ENCODE measurements at places on chromosomes 6 and 20.

DNA sequence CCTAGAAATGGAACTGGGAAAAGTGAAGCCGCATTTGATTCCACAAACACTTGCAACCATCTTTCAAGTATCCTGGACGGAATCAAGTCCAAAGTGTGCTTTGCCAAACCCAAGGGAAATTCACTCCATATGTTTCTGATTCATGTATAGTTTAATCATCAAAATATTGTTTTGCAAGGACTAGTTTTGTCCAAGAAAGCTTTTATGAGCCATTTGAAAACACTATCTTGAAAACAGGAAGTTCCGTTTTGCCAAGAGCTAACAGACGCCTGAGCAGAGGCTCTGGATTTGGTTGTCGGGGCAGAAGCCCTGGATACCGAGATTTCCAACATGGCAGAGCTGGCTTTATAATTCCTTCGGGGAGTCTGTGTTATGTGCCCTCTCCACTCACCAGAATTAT is 251.1 kb downstream of the PHACTR1 start:
- DNase-seq: no peak

DNA sequence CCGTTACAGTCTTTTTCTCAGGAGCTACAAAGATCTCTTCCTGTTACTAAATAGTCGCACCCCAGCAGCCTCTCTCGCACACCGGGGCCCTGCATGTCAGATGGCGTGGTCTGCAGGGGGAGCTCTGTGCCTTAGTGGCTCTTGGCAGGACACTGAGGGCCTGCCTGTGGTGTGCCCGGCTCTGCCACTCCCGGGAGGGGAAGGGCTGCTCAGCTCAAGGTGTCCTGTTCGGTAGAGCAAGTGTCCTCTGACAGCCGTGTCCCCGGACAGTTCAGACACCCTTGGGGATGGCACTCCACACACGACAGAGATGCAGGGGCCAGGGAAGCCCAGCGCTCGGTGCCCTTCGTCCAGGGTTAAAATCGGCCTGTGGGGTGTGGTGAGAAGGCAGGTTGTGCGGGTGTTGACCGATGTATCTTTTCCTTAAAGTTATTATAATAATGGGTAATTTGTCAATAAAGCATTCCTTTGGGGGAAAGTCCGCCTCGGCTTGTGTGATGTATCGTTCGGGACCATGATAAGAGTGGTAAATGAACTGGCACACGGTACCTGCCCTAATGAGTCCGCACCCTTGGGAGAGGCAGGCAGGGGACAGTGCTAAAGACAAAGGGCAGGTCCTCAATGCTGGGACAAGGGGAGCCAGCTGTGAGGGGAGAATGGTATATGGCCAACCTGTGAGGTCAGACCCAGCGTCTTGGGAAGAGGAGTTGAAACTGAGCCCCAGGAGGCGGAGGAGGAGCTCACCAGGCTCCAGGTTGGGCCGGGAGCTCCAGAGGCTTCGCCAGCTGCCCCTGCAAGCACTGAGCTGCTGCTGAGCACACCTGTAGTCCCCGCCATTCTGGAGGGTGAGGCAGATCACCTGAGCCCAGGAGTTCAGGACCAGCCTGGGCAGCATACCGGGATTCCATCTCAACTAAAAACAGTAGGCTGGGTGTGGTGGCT is 3.6 kb upstream of the DNAJC5 start:
- no peak for DNase-seq

GRCh38 chr20:57040466-57040865 is 226.0 kb downstream of the BMP7 start:
- no peak for DNase-seq

GRCh38 chr6:72683797-72684196 is 61.9 kb downstream of the KCNQ5 start:
- no peak for DNase-seq

GRCh38 chr6:5866547-5867051 is 140.1 kb downstream of the NRN1 start:
- peak; percentile 46 for DNase-seq

GRCh38 chr6:104326173-104327001 is 533.3 kb downstream of the HACE1 start:
- DNase-seq: no peak

DNA sequence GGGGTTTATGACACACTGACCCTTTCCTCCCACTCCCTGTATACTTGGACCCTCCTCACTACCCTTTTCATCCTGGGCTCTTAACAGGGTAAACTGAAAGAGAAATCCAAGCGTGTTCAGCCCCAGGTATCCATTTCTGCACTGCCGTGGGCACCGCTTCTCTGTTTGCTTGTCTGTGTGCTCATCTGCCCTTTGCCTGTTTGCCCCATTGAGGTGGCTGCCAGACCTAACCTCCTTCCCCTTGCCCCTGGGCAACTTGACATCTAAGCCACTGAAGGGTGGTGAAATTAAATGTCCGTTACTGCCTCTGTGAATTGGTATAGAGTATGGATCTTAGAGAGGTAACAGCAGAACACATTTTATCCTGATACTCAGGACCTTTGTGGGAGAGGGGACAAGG is 38.7 kb downstream of the ACSS2 start:
- DNase-seq: no peak

GRCh38 chr20:44217342-44218092 is 6.9 kb upstream of the OSER1 start:
- peak; percentile 42 for DNase-seq

DNA sequence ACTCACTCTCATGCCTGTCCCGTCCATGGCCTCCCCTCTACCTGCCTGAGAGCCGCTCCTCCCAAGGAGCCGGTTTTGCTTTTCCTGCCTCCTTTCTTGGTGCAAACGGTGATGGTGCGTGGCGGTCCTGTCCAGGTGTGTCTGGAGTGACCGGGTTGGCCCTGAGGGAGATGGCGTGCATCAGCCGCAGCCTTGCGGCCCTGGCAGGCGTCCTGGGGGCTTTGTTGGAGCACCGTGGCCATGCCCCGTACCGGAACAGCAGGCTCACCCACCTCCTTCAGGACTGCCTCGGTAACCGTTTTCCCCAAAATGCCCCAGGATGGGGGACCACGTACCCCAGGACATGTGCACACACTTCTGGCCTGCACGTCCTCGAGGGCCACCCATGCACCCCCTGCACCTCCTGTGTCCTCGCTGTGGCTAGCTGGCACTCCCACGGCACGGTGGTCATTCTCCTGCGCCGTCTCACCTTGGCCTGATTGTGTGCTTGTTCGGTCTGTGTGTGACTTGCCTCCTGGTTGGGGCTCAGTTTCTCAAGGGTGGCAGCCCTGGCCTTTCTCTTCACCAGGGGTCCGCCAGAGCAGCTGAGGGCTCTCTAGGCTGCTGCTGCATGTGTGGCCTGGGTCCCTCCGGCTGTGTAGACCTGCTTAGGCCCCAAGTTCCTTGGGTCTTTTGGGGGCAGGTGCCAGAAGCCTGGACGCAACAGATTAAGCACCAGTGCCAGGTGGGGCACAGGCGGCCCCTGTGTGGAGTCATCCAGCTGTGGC is 36.4 kb downstream of the FRMD1 start:
- no peak for DNase-seq

- no peak for DNase-seq
Measured at GRCh38 chr20:40354880-40355279, 334.2 kb downstream of the MAFB start.

DNA sequence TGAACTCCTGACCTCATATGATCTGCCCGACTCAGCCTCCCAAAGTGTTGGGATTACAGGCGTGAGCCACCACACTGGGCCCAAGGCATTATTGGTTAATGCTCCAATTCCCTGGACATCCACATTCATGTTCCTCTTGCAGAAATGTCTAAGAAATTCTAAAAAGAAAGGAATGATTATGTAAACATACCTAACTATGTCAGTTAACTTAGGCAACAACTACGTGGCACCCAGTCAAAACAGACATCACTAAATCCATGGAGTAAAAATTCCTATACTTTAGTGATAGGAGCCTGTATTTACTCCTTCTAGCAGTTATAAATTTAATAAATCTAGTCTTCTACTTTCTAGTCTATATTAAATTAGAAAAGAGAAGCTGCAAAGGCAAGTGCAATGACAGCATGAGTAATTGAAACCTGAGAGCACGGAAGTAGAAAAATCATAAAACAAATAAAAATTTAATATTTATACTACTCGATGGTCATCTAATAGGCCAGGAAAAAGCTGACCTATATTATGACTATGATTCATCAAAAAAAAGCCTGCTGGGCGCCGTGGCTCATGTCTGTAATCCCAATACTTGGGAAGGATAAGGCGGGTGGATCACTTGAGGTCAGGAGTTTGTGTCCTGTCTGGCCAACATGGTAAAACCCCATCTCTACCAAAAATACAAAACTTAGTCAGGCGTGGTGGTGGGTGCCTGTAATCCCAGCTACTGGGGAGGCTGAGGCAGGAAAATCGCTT is 4.2 kb downstream of the AHI1 start:
- no peak for DNase-seq

DNA sequence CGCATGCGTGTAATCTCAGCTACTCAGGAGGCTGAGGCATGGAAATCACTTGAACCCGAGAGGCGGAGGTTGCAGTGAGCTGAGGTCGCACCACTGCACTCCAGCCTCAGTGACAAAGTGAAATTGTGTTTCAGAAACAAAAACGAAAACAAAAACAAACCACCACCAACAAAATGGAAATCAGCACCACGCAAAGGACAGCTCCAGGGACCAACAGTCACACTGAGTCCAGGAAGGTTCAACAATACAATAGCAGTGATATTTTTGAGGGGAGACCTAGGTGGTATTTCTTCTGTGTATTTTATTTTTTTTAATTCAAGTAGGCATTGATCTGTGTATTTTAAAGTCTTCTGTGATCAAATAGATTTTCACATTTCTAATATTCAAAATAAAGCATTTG is 9.8 kb downstream of the HLA-F start:
- no peak for DNase-seq

DNA sequence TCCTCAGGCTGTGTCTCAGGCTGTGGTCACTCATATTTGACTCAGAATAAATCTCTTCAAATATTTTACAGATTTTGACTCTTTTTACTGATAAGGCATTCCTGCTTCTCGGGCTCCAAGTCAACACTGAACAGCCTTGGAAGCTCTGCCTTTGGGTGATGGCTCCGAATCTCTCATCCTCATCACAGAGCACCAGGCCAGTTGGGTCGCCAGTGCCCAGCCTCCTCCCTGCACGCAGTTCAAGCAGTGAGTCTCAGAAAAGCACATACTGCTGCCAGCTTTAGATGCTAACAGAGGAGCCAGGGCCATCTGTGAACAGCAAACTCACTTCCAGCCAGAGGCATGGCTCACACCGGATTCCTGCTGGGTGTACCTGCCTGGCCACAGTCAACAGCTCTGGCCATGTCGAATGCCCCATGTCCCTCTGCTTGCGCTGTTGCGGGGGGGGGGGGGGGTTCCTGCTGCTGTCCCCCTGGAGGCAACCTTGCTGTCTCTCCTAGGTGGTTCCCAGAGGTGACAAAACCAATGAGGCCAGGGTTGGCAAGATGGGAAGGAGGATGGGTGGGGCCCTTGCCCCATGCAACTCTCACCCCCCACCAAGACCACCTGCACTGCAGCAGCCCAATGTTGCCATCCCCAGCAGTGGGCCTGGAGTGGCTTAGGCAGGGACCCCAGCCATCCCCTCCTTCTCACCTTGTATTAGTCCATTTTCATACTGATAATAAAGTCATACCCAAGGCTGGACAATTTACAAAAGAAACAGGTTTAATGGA is 248.8 kb downstream of the ERMARD start:
- no peak for DNase-seq
